Ascending aorta (tissue), 2 donors: ENCODE measurements at places on chromosomes 2 and 18.

DNA sequence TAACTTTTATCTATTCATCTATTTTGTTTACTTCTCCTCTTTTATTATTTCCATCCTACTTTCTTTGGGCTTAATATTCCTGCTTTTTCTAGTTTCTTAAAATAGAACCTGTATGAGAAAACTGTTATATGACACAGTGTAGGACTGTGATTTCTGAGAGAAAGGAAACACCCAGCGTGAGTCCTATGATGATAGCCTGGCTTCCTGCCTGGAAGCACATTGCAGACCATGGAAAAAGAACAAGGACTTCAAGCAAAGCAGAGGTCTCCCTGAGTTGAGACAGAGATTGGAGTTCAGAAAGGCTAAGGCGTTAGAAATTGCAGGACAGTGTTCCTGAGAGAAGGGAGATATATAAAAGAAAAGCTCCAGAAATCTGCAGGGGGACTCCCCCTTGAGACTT, 7.8 kb downstream of the RBM44 start:
- H3K27ac ChIP-seq, result no peak overlapping the region
- no peaks in the 10 kb centered on the region for H3K36me3 ChIP-seq
- H3K4me1 ChIP-seq, result no peaks in the 10 kb centered on the region
- H3K4me3 ChIP-seq, result no peak overlapping the region
- no peaks in the 10 kb centered on the region for H3K27me3 ChIP-seq
- no peak for DNase-seq

DNA sequence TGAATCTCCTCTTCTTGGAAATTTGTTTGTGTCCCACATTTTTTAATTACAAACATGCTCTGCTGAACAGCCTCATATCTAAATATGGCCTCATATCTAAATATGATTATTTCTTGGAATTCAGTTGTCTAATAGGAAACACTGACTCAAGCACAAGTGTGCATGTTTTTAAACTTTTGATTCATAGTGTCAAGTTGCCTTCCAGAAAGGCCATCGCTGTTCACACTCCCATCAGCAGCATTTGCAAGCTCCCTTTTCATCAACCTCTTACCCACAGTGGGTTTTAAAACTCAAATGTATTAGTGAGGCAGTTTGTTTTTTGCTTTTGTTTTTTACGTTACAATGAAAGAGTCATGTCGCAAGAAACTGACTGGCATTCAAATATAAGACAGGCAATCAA, 65.2 kb upstream of the SMAD2 start:
- no peaks in the 10 kb centered on the region for H3K4me1 ChIP-seq
- no peaks in the 10 kb centered on the region for H3K36me3 ChIP-seq
- DNase-seq, result no peak
- H3K27me3 ChIP-seq, result no peaks in the 10 kb centered on the region

DNA sequence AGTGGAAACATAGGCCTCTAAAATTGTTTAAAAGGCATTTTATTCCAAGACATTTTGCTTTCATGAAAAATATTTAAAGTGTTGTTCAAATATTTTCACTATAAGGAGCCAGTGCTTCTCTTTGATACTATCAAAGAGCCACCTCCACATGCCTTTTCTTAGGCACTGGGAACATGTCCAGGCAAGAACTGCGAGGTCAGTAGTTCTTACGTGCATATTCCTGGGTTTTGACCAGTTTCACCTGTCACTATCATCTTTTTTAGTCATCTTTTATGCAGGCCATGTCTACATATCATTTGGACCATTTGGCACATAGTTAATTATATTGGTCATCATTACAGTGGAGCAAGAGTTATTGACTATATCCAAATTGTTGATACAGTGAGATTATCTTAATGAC, 195.3 kb downstream of the CCDC85A start:
- H3K4me3 ChIP-seq, result no peak overlapping the region
- no peaks in the 10 kb centered on the region for H3K36me3 ChIP-seq
- no peaks in the 10 kb centered on the region for H3K27me3 ChIP-seq

GRCh38 chr2:41033127-41033526, 581.2 kb upstream of the SLC8A1 start:
- H3K4me1 ChIP-seq, result no peaks in the 10 kb centered on the region
- no peak overlapping the region for H3K4me3 ChIP-seq
- DNase-seq, result no peak
- H3K27ac ChIP-seq, result no peak overlapping the region
- no peaks in the 10 kb centered on the region for H3K36me3 ChIP-seq
- H3K27me3 ChIP-seq, result no peaks in the 10 kb centered on the region

- H3K27ac ChIP-seq, result no peak overlapping the region
- H3K36me3 ChIP-seq, result no peaks in the 10 kb centered on the region
- H3K27me3 ChIP-seq, result no peaks in the 10 kb centered on the region
- H3K4me1 ChIP-seq, result no peaks in the 10 kb centered on the region
- DNase-seq, result no peak
Measured at GRCh38 chr18:75141166-75141565, 67.8 kb downstream of the PTGR3 start.

- H3K27ac ChIP-seq, result no peak overlapping the region
- H3K4me1 ChIP-seq, result no peaks in the 10 kb centered on the region
- H3K36me3 ChIP-seq, result no peaks in the 10 kb centered on the region
- H3K4me3 ChIP-seq, result no peak overlapping the region
Measured at GRCh38 chr2:200399046-200399445, 92.6 kb downstream of the SPATS2L start.

DNA sequence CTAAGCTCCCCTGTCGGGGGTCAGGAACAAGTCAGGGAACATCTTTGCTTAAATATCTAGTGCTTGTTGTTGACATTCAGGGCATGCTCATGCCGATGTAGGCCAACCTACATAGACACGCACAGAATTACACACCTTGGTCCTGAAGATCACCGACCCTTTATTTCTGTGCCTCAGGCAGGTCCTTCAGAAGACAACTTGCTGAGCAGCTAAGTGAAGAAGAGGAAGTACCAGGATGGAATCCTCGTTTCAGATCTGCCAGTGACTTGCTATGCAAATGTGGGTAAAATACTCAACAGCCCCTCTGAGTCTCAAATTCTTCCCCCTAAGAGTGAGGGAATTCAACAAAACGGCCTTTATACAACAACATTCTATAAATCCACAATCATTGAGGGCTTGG, 494.7 kb downstream of the BCL11A start:
- H3K27me3 ChIP-seq, result no peaks in the 10 kb centered on the region
- DNase-seq, result no peak
- H3K36me3 ChIP-seq, result no peaks in the 10 kb centered on the region
- no peaks in the 10 kb centered on the region for H3K4me1 ChIP-seq

- no peaks in the 10 kb centered on the region for H3K36me3 ChIP-seq
- H3K27ac ChIP-seq, result no peak overlapping the region
- no peaks in the 10 kb centered on the region for H3K4me1 ChIP-seq
- no peak overlapping the region for H3K4me3 ChIP-seq
Measured at GRCh38 chr2:61585383-61585782, 47.2 kb upstream of the XPO1 start.

GRCh38 chr2:42756150-42756775, 7.7 kb downstream of the OXER1 start:
- no peaks in the 10 kb centered on the region for H3K27me3 ChIP-seq
- H3K4me1 ChIP-seq, result no peaks in the 10 kb centered on the region
- H3K36me3 ChIP-seq, result no peaks in the 10 kb centered on the region

DNA sequence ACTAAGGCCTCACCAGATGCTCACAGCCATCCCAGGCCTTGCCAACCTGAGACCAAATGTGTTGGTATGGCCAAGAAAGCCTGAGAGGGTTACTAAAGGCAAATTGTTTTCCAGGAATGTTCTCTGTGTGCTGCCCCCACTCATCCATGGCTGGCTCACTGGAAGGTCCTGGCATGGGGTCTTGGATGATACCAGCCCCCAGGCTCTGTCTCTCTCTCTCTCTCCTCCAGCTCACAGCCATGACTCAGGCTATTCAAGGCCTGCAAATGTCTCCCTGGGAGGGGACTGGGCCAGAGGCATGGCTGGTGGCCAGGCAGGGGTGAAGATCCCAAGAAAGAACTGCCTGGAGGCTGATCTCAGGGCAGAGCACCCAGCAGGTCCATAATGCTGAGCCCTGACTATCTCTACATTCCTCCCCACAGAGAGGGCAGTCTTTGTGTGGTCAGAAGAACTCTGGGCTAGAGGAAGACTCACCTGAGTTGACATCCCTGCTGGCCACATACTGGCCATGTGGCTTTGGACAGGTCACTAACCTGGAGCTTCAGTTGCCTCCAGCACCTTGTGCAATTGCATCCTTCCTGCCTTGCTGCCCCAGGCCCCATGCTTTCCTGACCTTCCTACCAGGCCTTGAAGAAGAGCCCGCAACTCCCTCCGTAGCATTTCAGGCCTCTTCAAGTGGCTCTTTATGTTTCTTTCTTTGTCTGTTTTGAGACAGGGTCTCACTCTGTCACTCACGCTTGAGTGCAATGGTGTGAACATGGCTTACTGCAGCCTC, 150.4 kb downstream of the ZFP36L2 start:
- H3K27ac ChIP-seq, result peak overlapping the region; percentile 99
- DNase-seq, result peak; percentile 90
- H3K4me3 ChIP-seq, result no peak overlapping the region
- H3K27me3 ChIP-seq, result no peaks in the 10 kb centered on the region

GRCh38 chr2:217160103-217160743, 300.4 kb upstream of the TNP1 start:
- H3K4me3 ChIP-seq, result no peak overlapping the region
- no peaks in the 10 kb centered on the region for H3K4me1 ChIP-seq
- no peaks in the 10 kb centered on the region for H3K36me3 ChIP-seq
- H3K27ac ChIP-seq, result no peak overlapping the region
- no peaks in the 10 kb centered on the region for H3K27me3 ChIP-seq

GRCh38 chr2:197575987-197576386, 60.1 kb downstream of the MOB4 start:
- no peaks in the 10 kb centered on the region for H3K36me3 ChIP-seq
- no peaks in the 10 kb centered on the region for H3K27me3 ChIP-seq
- DNase-seq, result no peak
- no peak overlapping the region for H3K4me3 ChIP-seq

- peak overlapping the region; percentile 92 for H3K27ac ChIP-seq
- peaks cover 35% of the 10 kb centered on the region for H3K36me3 ChIP-seq
- peak overlapping the region; percentile 95 for H3K4me3 ChIP-seq
- no peaks in the 10 kb centered on the region for H3K27me3 ChIP-seq
Measured at GRCh38 chr2:70992945-70993853, 1.5 kb downstream of the TEX261 start.

DNA sequence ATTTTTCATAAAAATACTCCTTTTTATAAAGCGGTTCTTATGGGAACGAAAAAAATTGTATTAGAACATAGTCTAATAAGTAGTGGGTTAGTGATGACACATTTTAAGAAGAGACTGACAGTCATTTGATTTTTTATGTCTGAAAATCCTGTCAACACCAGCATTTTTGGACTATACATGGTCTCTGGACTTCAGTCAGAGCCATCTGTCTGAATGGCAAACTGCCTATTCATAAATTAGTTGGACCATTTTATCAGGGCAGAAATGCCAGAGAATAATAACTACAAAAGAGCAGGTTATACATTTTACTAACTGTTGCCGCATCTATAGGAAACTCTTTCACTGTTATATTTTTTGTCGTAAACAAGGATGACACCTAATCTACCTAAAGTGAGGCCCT, 437.6 kb downstream of the ZNF804A start:
- no peak for DNase-seq
- no peaks in the 10 kb centered on the region for H3K4me1 ChIP-seq
- H3K36me3 ChIP-seq, result no peaks in the 10 kb centered on the region
- H3K4me3 ChIP-seq, result no peak overlapping the region
- H3K27ac ChIP-seq, result no peak overlapping the region

DNA sequence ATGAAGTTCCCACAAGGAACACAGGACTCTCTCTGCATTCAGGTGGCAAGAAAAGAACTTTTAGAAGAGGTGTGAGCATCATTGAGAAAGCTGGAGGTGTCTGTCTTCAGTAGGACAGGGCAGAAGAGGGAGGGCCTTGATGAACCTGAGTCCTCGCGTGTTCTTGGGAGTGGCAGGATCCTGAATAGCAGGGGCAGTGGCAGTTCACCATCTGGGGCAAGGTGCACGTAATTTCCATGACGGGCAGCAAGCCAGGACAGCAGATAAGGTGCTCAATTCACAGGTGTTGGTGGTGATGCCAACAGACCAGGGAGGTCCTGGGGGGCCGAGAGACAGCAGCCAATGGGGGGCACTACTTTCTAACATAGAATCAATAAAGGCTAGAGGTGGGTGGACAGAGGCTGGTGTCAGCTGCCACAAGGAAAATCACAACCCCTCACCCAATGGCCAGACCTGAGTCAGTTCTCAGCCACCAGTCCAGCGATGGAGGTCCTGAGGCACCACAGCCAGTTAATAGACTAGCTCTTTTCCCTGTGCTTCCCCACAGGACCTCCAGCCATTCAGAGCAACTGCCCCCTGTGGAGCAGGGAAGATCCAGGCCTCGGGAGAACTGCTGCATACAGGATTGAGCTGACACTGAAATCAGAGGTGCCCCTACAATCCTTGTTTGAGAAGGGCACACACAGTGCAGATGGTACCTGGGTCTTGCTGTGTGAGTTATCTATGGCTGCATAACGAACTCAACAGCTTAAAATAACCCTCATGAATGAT, 10.9 kb upstream of the HDAC4 start:
- no peak overlapping the region for H3K4me3 ChIP-seq
- H3K27ac ChIP-seq, result no peak overlapping the region
- no peak for DNase-seq
- H3K27me3 ChIP-seq, result no peaks in the 10 kb centered on the region

GRCh38 chr2:239245872-239246721, 154.7 kb downstream of the HDAC4 start:
- H3K27ac ChIP-seq, result no peak overlapping the region
- peak; percentile 63 for DNase-seq
- H3K4me3 ChIP-seq, result no peak overlapping the region
- no peaks in the 10 kb centered on the region for H3K36me3 ChIP-seq
- H3K4me1 ChIP-seq, result no peaks in the 10 kb centered on the region

GRCh38 chr2:189008555-189009262, 34.5 kb downstream of the COL3A1 start:
- peaks cover 3% of the 10 kb centered on the region for H3K4me1 ChIP-seq
- no peak overlapping the region for H3K4me3 ChIP-seq
- no peak for DNase-seq
- no peak overlapping the region for H3K27ac ChIP-seq

DNA sequence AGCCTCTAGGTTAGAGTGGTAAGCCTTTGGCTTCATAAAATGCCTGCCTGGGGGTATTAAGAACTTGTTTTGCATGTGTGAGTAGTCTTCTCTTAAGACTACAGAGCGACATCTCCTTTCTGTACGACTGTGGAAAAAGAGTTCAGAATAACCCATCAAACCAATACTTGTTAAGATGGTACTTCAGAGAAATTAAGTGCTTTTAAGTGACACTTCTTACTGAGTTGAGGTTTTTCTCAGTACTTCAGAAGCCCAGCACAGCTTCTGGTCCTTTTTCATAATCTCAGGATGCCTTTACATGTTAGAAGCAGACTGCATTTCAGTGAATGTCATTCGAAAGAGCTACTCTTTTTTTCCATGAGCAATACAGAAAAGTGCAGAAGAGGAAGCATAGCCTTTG, 10.8 kb downstream of the XRCC5 start:
- no peak overlapping the region for H3K4me3 ChIP-seq
- peaks cover 6% of the 10 kb centered on the region for H3K4me1 ChIP-seq
- H3K27me3 ChIP-seq, result no peaks in the 10 kb centered on the region
- peaks cover 79% of the 10 kb centered on the region for H3K36me3 ChIP-seq
- no peak for DNase-seq
